Suprapubic skin (tissue), 4 donors: ENCODE measurements at places on chromosomes 7 and 10.

DNA sequence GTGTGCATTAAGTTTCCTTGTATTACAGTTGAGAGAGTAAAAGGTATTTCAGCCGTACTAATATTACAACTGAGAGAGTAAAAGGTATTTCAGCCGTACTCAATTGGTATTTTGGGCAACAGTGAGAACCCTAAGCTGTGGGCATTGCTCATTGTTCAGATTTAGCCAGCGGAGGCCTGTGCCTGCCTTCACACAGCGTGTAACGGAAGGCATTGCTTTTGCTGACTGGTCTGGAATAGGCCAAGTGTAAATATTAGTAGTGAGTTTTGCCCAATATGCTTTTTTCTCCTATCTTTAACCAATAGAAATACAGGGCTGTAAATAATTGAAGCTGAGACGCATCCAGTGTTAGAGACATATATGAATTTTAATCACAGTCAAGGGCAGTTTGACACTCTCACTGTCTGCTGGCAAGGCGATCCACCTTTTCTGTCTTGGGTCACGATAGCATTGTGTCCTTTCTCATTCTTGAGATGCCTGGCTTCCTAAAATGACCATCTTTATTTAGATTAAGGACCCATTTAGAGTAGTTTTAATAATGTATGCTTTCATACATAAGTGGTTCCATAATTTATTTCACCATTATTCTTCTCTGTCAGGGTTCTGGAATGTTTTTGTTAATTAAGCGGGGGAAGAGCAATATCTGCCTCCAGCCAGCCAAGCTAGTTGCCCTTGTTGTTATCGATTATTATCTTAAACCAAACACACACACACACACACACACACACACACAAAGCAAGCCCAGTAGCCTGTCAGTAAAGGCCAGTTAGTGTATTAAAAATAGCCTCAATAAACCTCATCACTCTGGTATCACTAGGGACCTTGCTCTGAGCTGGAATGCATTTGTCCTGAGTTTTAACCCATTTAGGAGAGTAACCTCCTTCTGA is 130.7 kb downstream of the CELF2 start:
- DNase-seq, result no peak

- DNase-seq, result no peak
These were observed 129.4 kb downstream of the WDR11 start for GRCh38 chr10:120980279-120981255.

DNA sequence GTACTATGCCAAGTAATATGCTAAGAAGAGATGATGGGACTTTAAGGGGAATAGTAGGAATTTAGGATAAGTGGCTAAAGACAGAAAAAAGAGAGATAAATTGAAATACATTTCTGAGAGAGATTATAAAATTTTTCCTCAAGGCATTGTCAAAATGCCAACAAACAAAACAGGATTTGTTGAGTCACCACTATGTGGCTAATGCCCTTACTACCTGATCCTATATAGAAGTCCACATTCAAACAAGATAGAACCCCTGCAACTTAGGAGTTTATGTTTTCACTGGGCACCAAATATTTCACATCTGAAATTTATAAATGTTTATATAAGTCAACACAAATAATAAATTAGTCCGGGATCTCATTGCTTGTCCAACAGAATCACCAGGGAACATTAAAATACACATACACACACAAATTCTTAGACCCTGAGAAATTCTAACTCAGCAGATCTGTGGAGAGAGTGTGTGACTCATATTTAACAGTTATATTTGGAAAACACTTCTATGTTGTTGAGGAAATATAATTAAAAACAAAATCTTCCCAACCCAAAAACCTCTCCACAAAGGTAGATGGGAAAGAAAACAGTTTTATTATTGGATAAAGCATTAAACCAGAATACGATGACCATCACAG is 154.3 kb downstream of the PPP1R3A start:
- DNase-seq, result no peak

- no peak for DNase-seq
These were observed 32.3 kb upstream of the KIAA1217 start for GRCh38 chr10:24176658-24177057.

- no peak for DNase-seq
These were observed 173.4 kb downstream of the RNF216 start for GRCh38 chr7:5607951-5608656.

GRCh38 chr10:33136781-33137180 is 178.8 kb upstream of the ITGB1 start:
- DNase-seq, result peak; percentile 31

GRCh38 chr10:70130878-70131559 is 1.6 kb downstream of the AIFM2 start:
- DNase-seq, result peak; percentile 72

DNA sequence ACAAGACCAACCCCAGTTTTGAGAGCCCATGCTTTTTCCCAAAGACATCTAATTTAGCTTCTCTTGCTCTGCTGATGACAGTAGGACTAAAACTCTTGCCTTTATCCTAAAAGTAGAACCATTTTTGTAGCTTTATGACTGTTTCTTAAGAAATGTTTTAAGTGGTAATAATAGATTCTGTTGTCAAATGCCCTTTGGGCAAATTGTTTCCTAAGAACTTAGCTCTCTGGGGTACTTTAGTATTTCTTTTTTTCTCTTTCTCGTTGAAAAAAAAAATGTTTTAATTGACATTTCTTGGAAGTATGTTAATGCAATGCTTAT is 157.4 kb downstream of the ARID5B start:
- DNase-seq, result no peak
